ENCODE measurements at places on chromosomes 11 and 22. TPM values are rescaled to one million over a fixed set of nuclear protein-coding genes. Genes with fewer than 3 reads are reported as not detected.

MMP1 gene
- polyA plus RNA-seq = 4.6 TPM

ARHGAP8 gene
- polyA plus RNA-seq = 6.8 TPM

OR8G1 gene
- not detected for polyA plus RNA-seq

- peaks cover 2% of the 10 kb centered on the region for H3K36me3 ChIP-seq
- H3K27ac ChIP-seq = no peak overlapping the region
- no peaks in the 10 kb centered on the region for H3K27me3 ChIP-seq
- no peak for DNase-seq
- H3K4me3 ChIP-seq = no peak overlapping the region
Observed at GRCh38 chr11:10639350-10639749, 54.2 kb downstream of the IRAG1 start.

- H3K27ac ChIP-seq = no peak overlapping the region
- no peak for DNase-seq
- H3K27me3 ChIP-seq = no peaks in the 10 kb centered on the region
- no peaks in the 10 kb centered on the region for H3K36me3 ChIP-seq
- H3K4me3 ChIP-seq = no peak overlapping the region
- no peaks in the 10 kb centered on the region for H3K4me1 ChIP-seq
Observed at GRCh38 chr11:47668665-47669064, 26.3 kb upstream of the MTCH2 start.

DNA sequence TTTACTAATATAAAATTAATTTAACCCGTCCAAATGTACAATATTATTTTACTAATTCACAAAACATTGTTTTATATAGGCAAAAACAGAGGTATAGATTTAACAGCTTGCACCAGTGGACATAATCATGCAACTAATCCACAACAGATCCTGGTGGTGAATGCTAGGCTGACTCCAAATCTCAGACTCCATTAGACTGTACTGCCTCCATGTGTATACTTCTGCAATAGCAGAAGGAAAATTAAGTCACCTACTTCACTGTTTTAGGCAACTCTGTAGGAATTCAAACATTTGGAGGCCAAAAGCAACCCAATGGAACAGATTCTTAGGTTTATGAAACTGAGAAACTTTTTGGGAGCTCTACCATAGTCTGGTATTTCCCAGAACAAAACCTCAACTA lies 30.0 kb upstream of the RAB39A start:
- H3K27me3 ChIP-seq = no peaks in the 10 kb centered on the region
- DNase-seq = peak; percentile 20
- no peaks in the 10 kb centered on the region for H3K36me3 ChIP-seq
- H3K27ac ChIP-seq = no peak overlapping the region
- H3K4me3 ChIP-seq = no peak overlapping the region
- no peaks in the 10 kb centered on the region for H3K4me1 ChIP-seq

DNA sequence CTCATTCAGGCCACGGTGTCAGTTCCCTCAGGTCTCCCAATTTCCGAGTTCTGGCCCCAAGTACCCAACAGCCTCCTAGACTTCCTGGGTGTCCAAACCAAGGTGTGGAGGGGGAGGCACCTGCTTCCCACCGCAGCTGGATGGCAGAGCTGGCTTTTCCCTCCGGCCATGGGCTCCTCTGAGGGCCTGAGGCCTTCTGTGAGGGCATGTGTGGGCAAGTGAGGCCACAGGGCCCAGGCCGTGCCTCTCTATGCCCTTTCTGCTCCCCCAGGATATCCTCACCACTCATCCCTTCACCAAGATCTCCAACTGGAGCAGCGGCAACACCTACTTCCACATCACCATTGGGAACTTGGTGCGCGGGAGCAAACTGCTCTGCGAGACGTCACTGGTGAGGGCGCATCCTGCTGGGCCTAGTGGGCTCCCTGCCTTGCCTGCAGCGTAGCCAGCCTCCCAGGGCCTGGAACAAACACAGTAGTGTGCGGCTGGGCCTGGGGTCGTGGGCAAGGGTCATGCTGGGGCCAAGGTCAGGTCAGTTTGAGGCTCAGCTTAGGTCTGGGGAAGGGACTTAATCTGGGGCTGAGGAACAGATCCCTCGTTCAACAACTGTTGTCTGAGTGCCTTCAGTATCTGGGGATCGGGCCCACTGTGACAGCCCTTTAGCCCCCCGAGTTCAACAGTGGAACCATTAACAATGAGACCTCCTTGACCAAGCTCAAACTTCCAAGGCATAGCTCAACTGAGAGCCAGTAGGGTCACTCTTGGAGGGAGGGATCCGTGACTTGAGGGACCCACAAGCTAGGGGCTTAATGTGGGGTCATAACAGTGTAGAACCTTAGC lies 85.8 kb downstream of the MYO7A start:
- no peaks in the 10 kb centered on the region for H3K4me1 ChIP-seq
- no peak overlapping the region for H3K27ac ChIP-seq
- no peaks in the 10 kb centered on the region for H3K27me3 ChIP-seq
- no peak for DNase-seq

- no peaks in the 10 kb centered on the region for H3K36me3 ChIP-seq
- DNase-seq = no peak
- no peak overlapping the region for H3K4me3 ChIP-seq
- H3K27me3 ChIP-seq = no peaks in the 10 kb centered on the region
- no peaks in the 10 kb centered on the region for H3K4me1 ChIP-seq
Observed at GRCh38 chr11:75615751-75616150, 53.1 kb downstream of the MAP6 start.

DNA sequence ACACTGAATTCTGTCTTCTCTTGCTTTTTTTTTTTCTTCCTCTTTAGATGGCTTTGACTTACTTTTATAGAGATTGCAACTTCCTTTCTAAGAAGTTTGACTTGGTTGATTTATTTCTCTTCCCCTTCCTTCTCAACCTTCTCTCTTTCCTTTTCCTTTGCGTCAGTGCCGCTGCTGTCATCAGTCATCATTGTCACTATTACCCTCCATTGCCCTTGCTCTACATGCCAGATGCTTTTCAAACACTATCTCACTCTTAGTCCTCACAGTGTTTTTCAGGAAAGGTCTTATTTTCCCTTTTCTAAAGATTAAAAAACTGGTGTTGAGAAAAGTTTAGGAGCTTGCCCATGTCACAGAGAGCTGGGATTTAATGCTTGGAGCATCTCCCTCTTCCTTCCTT lies 74.7 kb upstream of the C11orf87 start:
- H3K27me3 ChIP-seq = no peaks in the 10 kb centered on the region
- DNase-seq = no peak
- H3K27ac ChIP-seq = no peak overlapping the region
- H3K4me3 ChIP-seq = no peak overlapping the region

- peaks cover 19% of the 10 kb centered on the region for H3K27me3 ChIP-seq
- H3K36me3 ChIP-seq = no peaks in the 10 kb centered on the region
Observed at GRCh38 chr22:46038516-46039430, 61.8 kb upstream of the WNT7B start.

DNA sequence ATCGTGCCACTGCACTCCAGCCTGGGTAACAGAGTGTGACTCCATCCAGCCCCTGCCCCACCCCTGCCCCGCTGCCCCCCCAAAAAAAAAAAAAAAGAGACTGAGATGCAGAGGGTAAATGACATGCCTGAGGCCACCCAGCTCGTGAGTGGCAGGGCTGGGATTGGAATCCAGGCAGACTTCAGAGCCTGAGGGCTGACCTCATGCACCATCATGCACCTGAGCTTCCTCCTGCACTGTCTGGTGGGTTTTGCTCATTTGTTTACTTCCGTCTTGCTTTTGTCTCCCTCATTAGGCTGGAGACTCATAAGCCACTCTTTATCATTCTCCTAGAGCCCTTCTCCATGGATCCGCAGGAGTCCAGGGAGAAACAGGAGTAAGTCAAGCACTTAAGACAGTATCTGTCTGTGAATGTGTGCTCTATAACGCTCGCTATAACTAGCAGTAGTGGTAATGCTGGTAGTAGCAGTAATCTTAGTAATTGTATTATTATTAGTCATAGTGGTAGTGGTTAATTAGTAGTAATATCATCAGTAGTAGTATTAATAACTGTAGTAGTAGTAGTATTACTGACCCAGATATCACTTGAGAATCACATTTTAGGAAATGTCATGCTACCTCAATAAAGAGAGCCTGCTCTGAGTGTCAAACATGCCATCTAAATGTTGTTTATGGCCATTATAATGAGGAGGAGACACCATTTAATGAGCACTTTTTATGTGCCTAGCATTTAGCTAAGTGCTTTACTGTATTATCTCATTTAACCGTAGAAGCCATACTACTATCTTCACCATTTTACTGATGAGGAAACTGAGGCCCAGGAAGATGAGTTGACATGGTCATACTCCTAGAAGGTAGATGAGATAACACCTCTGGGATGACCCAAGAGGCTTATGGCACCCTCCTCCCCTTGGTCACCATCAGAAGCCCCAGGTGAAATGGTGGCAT lies 85.0 kb downstream of the NAT10 start:
- DNase-seq = no peak
- H3K27ac ChIP-seq = no peak overlapping the region
- H3K4me3 ChIP-seq = no peak overlapping the region
- H3K36me3 ChIP-seq = no peaks in the 10 kb centered on the region
- no peaks in the 10 kb centered on the region for H3K4me1 ChIP-seq

- H3K36me3 ChIP-seq = no peaks in the 10 kb centered on the region
- H3K27me3 ChIP-seq = peaks cover 11% of the 10 kb centered on the region
- DNase-seq = no peak
Observed at GRCh38 chr11:19241260-19242178, 774 bp upstream of the E2F8 start.

GRCh38 chr11:126748100-126748791 lies 252.3 kb downstream of the KIRREL3 start:
- H3K4me1 ChIP-seq = no peaks in the 10 kb centered on the region
- no peak overlapping the region for H3K27ac ChIP-seq
- no peak overlapping the region for H3K4me3 ChIP-seq
- no peaks in the 10 kb centered on the region for H3K36me3 ChIP-seq
- H3K27me3 ChIP-seq = no peaks in the 10 kb centered on the region

DNA sequence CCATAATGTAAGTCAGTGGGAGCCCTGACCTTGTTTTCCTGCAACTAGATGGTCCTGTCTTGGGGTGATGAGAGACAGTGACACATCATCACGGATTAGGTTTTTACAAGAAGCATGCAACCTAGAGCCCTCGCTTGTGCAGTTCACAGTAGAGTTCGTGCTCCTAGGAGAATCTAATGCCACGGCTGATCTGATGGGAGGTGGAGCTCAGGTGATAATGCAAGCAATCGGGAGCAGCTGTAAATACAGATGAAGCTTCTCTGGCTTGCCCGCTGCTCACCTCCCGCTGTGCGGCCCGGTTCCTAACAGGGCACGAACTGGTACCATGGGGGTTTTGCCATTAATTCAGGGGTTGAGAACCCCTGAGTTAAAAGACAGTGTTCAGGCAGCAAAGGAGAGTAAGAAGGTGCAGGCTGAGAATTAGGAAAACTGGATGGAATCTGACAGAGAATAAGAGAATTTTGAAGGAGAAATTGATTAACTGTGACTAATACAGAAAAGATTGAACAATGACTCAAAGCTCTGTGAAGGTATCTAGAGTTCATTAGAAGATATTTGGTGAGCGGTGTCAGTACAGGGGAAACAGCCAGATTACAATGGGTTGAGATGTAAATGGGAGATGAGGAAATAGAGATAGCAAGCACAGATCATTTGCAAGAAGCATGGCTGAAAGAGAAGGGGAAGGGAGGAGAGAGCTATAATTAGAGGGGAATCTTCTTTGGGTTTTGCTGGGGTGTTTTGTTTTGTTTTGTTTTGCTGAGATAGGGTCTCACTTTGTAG lies 21.0 kb downstream of the WEE1 start:
- DNase-seq = no peak
- H3K4me3 ChIP-seq = no peak overlapping the region

Measured in small intestine (tissue), 16 donors.